ENCODE measurements at places on chromosomes 12 and 14.

DNA sequence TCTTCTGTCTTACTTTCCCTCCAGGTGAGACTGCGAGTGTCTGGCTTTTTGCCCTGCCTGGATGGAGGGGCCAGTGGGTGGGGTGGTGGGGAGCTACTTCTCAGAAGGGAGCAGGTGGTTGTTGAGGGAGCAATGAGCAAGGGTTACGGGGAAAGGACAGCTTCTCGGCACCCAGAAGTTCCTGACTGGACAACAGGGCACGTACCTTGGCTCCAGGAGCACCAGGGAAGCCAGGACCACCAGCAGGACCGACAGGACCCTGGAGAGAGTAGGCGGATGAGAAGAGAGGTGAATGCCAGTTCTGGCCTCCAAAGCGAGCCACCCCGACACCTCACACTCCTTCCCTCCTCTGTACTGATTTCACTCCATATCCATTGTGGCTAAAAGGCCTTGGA lies 15.3 kb downstream of the COL2A1 start:
- DNase-seq: no peak

DNA sequence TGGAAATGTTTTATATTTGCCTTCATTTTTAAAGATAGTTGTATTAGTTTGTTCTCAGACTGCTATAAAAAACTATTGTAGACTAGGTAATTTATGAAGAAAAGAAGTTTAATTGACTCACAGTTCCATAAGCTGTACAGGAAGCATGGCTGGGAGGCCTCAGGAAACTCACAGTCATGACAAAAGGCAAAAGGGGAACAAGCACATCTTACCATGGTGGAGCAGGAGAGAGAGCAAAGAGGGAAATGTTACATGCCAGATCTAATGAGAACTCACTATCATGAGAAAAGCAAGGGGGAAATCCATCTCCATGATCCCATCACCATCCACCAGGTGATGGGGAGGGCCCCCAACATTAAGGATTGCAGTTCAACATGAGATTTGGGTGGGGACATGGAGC lies 35.5 kb upstream of the UNC79 start:
- DNase-seq: no peak

- no peak for DNase-seq
These were observed 209.2 kb upstream of the HMGA2 start for GRCh38 chr12:65615118-65615517.

DNA sequence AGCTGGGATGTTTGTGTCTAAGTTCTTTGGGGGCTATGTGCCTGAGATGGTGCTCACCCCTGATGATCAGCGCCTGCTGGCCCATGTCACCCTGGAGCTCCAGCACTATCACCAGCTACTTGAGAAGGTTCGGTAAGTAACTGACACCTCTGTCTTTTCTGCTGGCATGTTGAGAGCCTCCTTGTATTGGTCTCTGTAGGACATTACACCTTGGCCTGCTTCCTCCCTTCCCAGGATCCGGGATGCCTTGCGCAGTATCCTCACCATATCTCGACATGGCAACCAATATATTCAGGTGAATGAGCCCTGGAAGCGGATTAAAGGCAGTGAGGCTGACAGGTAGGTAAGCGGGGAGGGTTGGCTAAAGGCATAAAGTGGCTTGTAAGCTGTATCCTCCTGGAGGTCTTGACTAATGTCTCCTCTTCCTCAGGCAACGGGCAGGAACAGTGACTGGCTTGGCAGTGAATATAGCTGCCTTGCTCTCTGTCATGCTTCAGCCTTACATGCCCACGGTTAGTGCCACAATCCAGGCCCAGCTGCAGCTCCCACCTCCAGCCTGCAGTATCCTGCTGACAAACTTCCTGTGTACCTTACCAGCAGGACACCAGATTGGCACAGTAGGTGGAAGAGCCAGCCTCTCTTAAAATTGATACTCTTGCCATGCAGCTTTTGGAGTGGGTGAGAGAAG lies 5.5 kb downstream of the DDIT3 start:
- DNase-seq: no peak

DNA sequence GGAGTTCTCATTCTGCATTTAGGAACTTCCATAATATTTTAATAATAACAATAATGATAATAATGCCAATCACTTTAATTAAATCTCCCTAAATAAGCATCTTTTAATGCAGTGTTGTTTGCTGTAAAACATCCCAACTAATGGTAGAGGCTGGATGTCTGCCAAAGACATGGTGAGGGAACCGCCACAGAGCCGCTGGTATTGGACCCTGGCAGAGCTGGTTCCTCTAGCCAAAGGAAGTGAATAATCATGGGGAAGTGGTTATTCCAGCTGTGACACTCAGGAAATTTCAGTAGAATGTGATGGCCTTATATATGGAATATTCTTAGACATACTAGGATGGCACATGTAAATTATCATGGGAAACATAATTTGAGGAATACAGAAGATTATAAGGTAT lies 483.3 kb downstream of the ZFP36L1 start:
- peak; percentile 4 for DNase-seq

GRCh38 chr14:22552827-22553076 lies 36.3 kb downstream of the DAD1 start:
- DNase-seq: no peak

DNA sequence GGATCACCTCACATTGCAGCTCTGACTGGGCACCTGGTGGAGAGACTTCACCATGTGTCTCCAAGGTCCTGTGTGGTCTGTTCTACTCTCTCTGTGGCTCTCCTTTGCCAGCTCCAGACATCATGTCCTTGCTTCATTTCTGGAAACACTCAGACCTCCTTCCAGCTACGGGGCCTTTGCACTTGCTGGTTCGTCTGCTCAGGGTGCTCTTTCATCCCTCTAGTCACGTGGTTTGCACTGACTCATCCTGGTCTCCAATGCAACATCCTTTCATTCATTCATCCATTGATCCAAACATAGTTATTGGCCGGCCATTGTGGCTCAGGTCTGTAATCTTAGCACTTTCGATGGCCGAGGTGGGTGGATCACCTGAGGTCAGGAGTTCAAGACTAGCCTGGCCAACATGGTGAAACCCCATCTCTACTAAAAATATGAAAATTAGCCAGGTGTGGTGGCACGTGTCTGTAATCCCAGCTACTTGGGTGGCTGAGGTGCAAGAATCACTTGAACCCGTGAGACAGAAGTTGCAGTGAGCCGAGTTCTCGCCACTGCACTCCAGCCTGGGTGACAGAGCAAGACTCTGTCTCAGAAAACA lies 23.9 kb upstream of the CCDC63 start:
- no peak for DNase-seq

DNA sequence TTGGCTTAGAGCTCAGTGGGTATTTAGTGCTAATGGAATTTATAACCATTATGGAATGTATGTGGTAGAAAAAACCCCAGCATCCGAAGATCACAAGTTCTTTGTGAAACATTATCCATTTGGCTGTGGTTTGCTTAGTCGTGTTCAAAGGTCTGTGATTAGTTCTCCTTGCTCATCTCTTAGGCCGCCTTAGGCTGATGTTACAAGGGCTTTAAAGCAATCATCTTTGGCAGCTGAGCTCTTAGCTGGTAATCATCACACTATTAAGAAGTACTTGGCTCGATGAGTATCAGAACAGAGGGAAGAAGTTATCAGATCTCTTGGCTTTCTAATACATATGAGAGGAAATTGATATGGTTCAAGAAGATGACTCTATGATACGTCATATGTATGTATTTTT lies 124.1 kb upstream of the E2F7 start:
- no peak for DNase-seq

DNA sequence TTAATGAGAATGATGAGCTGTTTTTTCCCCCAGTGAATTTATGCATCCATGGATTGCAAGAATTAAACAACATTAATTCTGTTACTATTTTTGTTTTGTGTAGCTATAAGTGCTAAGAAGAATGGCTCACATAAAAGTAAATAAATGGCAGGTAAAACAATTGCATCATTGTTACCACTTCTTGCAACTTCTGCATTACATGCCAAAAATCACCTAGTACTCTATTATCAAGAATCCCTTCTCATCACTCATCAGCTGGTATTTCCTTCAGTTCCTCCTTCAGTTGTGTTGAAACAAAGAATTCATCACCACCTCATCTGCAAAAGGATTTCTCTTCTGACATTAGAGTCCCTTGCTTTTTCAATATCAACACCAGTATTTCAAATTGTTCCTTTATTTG lies 773 bp downstream of the A2M start:
- no peak for DNase-seq

- DNase-seq: no peak
These were observed 49.2 kb downstream of the SLC35F4 start for GRCh38 chr14:57816568-57817284.

- DNase-seq: no peak
These were observed 133.0 kb downstream of the KIF26A start for GRCh38 chr14:104271391-104271790.

DNA sequence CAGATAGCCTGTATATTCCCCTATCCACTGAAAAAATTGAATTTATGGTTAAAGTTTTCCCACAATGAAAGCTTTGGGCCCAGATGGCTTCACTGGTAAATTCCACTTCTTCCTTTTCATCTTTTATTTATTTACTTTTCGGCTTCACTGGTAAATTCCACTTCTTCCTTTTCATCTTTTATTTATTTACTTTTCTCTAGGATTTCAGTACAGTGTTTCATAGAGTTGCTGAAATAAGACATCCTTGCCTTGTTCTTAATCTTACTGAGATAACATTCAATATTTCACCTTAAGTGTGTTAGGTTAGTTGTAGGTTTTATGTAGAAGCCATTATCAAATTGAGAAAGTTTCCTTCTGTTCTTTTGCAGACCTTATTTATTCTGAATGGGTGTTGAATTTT lies 18.9 kb upstream of the KLRG1 start:
- DNase-seq: no peak

DNA sequence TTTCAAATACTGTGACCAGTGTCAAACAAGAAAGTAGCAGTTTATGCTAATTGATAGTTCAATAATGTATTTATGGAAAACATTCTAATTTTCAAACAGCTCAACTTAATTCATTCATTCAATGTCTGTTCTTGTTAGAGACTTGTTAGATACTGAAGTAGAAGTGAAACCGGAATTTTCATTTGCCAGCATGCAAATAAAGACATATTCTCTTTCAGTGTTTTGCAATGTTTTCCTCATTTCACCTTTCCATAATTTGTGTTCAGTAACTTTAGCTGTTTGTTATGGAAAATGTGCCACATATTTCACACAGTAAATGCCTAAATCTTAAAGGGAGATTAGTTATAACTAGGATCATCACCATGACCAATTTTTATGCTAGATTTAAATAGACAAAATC lies 21.2 kb downstream of the TAS2R50 start:
- DNase-seq: no peak

DNA sequence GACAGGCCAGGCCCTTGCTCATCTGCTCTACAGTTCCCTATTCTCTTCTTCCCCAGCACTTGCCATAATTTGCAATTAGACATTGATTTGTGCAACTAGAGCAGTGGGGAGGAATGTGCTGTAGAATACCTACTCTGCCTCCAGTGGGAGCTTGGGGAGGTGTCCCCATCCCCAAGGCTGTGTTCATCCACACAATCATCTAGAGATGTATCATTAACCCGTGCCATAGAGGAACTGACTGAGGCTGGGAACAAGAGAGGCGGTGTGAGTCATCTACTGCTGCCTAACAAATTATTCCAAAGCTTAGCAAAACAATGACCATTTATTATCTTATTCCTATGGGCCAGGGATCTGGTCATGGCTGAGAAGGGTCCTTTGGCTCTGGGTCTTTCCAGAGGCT lies 5.1 kb upstream of the OTUB2 start:
- DNase-seq: no peak

- peak; percentile 28 for DNase-seq
These were observed 19.3 kb downstream of the ZC2HC1C start for GRCh38 chr14:75088566-75089373.

- no peak for DNase-seq
These were observed 2.8 kb downstream of the B3GNT4 start for GRCh38 chr12:122206111-122206881.

DNA sequence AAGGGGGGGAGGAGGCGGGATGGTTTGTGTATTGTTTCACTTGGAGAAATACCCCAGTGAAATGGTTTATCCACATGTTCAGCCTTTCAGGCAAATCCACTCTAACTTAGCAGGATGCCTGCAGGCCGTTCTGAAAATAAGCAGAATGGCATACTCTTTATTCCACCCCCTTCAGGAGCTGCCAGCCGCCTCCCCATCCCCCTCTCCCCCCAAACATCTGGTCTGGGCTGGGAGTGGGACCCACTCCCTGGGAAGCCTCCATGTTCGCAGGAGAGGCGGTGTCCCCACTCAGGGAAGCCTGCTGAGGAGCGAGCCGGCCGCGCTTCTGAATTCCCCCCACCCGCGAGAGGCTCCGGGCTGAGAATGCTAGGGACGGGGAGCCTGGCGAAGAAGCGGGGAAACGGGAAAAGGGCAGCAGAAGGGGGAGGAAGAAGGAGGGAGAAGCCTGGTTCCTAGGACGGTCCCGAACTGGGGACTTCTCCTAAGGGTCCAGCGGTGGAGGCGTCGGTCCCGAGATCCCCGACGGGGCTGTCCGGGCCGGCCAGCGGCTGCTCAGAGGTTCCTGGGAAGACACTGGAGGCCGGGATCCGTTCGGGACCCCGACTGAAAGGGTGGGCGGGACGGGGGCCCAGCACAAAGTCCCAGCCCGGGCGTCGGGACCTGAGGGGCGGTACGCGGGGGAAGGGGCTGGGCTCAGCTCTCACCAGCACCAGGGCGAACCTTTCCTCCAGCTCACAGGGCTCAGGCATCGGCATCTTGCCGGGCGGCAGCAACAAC lies 666 bp downstream of the FMNL3 start:
- DNase-seq: no peak

GRCh38 chr14:24888532-24888931 lies 161.4 kb downstream of the STXBP6 start:
- DNase-seq: no peak

DNA sequence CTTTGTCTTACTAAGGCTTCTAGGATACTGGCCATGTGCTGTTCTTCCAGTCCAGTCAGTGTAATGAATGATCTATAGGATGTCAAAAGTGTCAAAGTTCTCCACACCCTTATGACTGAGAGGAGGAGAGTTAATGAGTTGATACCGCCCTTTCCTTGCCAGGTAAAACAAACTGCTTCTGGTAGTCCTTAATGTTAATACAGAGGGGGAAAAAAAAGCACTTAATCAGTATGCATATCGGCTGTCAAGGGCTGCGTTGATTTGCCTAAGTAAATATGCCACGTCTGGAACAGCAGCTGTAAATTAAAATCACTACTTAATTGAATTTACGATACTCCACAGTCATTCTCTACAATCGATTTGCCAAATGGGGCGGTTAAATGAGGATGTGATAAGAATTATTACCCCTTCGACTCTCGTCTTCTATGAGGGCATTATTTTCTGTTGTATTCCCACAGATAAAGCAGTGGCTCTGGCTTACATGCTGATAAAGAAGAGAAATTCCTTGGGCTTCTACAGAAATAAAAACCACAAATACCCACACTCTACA lies 416.0 kb downstream of the KCNH5 start:
- no peak for DNase-seq

DNA sequence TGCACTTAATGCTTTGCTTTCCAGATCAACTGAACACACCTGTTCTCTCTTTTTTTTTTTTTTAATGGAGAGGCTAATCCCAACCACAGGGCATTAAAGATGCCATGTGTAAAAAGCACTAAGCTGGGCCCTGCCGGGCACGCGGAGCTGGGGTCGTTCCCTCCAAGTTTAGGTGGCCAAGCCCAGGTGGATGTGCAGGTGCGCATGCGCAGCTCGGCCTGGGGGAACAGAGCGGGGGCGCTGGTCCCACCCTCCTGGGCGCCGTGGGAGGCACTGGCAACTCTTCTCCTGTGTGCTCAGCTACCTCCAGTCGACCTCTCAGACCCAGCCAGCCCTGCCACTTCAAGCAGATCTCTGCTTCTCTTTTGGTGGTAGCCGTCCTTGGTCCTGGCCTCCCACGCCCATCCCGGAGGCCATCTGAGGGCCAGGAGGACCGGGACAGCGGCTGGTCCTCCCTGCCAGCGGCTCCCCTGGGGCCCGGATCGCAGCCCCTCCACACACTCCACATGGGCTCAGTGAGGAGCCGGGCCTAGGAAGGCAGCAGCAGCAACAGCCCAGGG lies 679.3 kb downstream of the BCL11B start:
- no peak for DNase-seq
